ENCODE measurements at places on chromosomes 3 and 15.

- no peak for DNase-seq
These were observed 26.9 kb downstream of the BMF start for GRCh38 chr15:40081691-40082194.

- no peak for DNase-seq
These were observed 99.1 kb downstream of the DNASE1L3 start for GRCh38 chr3:58111513-58112184.

- DNase-seq: no peak
These were observed 854.6 kb downstream of the NTRK3 start for GRCh38 chr15:87401973-87402372.

DNA sequence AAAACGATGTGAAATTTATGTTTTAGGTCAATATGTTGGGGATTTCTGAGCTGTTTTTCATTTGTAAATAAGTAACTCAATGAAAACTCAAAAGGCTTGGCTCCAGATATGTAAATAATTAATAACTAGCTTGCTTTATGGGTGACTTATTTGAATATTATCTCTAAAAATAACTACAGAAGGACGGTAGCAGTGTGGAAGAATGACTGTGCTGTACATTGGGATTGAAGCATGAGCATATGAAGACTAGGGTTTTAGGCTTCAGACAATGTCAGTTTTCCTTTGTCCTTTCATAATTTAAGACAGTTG is 343.9 kb downstream of the GRM7 start:
- no peak for DNase-seq

- no peak for DNase-seq
These were observed 6.4 kb downstream of the MGLL start for GRCh38 chr3:127815641-127816605.

GRCh38 chr3:175198991-175199783 is 340.1 kb downstream of the NAALADL2 start:
- DNase-seq: no peak

- no peak for DNase-seq
These were observed 101.6 kb downstream of the TMEM266 start for GRCh38 chr15:76161153-76162035.

- DNase-seq: no peak
These were observed 357.2 kb downstream of the PDCD6IP start for GRCh38 chr3:34155666-34156065.

GRCh38 chr3:39000008-39000450 is 51.7 kb downstream of the SCN11A start:
- no peak for DNase-seq

DNA sequence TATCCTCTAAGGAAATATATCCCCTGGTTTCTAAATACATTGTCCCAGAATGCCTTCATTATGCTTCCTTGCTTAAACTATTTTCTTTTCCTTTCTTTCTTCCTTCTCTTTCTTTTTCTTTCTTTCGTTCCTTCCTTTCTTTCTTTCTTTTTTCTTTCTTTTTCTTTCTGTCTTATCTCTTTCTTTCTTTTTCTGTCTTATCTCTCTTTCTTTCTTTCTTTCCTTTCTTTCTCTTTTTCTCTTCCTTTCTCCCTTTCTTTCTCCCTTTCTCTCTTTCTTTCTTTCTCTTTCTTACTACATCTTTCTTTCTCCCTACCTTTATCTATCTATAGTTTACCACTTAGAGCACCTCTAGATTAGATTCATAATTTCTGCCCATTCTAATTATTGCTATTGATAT is 552.1 kb downstream of the PYDC2 start:
- DNase-seq: no peak

DNA sequence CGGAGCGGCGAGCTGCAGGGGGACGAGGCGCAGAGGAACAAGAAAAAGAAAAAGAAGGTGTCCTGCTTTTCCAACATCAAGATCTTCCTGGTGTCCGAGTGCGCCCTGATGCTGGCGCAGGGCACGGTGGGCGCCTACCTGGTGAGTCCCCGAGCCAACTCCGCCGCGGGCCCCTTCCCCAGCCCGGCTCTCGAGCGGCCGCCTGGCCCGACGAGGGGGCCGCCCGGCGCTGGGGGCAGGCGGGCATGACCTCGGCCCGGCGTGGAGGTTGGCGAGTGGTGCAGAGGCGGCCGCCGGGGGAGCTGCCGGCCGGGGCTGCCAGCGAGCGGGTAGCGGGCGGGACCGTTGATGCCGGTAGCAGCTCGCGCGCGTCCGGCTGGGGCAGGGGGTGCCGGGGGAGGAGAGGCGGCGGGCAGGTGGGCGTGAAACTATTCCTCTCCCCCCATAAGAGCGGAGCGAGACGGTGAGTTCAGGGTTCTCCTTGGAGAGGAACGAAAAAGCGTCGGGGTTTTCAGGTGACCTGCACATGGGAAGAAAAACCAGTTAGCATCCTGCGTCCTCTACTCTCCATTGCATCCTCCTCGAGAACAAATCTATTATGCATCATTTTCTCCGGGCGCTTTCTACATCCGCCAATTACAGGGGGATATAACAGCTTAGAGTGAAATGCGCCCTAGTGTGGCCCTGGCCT is 585 bp downstream of the SLCO3A1 start:
- no peak for DNase-seq

DNA sequence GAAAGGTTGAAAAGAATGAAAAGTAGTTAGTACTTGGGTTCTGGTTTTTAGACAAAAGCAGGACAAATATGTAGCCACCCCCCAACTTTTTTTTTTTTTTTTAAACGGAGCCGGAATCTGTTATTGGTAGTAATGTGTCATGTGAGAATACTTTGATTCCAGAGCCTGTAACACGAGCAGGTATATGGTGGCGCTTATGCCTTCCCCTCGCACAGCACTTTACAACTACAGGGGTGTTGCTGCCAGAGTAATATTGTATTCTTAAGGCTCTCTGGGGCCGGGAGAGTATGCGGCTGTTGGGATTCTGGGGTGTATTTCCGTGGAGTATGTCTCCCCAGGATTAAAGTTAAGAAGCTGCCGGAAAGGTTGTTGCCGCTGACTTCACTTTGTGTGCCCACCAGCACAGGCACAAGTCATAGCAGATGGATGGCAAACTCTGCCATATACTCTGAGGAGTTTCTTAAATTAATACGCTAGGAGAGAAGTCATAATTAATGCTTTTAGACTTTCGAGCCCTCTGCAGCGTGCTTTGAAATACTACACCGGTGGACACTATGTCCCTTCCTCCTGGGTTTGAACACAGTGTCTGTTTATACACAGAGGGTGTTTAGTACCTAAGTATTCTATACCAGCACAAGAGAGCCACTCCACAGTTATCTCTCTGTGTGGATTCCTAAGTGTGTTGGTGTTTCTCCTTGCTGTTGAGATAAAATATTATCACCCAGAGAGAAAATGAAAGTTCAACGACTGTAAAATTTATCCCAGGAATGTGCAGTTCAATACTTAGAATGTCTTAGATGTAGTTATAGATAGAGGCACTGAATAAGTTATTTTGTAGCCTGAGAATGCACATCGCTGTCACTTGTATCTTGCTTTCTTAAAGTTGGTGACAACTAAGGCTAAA is 1.4 kb downstream of the MBNL1 start:
- DNase-seq: no peak

DNA sequence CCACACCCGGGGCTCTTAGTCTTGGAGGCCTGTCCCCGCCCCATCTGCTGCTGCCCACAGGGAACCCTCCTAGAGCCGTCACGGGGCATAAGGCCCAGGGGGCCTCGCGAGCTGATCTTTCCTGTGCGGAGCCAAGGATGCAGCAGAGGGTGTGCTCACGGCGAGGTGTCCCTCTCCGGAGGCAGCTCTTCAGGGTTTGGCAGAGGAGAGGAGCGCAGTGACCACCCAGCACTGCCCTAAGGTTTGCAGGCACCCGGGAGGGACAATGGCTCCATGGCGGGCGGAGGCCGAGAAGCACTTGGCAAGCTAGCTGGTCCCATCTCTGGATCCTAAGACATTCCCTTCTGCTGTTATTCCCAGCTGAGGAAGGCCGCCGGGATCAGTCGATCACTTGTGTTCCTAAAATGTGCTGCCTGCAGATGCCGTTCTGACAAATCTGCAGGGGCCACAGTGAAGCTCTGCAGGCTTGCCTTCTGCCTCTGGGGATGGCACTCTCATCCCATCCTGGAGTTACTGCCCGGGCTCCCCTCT is 47.4 kb upstream of the PCSK6 start:
- DNase-seq: no peak

DNA sequence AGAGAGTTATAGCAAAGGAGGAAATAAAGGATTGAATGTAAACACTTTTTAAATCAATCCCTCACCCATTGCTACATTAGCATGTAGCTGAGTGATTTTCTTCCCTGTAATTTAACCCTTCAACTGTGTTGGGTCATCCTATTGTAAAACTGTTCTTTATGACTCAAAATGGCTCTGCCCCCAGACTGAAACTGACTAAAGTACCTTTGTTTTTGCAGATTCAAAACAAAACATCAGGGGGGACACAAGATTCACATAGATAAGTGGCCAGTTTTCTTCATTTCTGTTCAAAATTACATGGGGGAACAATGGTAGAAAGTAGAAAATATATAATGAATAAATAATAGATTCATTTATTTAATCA is 268.4 kb downstream of the IGSF11 start:
- DNase-seq: no peak

DNA sequence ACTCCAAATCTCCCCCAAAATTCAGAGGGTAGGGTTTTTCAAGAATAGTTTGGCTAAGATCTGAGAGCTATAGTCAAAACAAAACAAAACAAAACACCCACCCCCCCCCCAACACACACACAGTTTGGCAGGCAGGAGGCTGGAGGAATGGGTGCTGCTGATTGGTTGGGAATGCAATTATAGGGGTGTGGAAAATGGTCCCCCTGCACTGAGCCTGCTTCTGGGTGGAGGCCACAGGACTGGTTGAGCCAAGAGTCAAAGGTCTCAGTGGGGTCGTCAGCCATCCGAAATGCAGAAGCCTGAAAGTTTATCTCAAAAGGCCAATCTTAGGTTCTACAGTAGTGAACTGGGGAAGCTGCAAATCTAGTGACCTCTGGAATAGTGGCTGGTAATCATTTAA is 2.5 kb upstream of the HACD2 start:
- DNase-seq: no peak

GRCh38 chr3:151407928-151408327 is 23.4 kb upstream of the P2RY12 start:
- no peak for DNase-seq

DNA sequence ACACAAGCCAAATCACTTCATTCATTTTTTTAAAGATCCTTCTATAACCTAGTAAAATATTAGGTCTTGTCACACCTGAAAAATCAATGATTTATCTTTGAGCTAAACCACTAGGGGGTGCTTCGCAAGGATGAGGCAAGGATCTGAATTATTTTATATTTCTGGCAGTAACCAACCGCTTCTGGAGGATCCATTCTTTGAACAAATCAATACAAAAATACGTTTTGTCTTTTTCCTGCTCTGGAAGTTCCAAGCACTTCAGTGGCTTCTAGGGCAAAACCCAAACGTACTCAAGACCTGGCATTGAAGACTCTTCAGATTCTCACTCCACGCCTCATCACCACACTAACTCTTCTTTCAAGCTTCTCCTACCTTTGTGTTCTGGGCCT is 486 bp downstream of the LSG1 start:
- no peak for DNase-seq

GRCh38 chr3:8307545-8308110 is 194.0 kb upstream of the LMCD1 start:
- no peak for DNase-seq

DNA sequence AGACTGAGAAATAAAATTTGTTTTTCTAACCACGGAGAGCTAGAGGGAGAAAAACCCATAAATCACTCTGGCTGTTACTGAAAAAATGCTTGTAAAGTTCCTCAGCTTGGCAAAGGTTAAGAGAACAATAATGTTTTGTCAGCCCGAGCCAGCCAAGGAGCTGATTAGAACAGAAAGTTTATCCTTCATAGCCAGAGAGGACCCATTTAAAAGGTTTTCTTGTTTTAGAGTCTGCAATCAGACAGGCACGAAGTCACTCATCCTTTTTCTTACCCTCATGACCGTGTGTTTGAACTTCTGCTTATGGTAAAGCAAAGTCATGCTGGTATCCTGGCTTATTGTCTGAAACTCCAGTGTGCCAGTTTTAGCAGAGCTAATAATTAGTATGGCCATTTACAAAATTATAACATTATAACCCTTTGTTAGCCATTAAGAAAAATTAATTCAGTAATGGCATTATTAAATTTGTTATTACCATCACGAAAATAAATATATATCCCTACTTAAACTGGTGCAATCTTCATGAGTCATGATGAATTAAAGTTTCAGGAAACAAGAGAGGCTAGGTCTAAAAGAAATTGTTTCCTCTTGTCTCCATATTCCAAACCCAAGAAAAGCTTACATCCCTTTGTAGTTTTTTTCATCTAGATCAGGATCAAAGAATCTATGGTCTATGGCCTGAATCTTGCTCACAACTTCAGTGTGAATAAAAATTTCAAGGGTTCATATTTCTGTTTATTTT is 13.5 kb upstream of the STXBP5L start:
- DNase-seq: no peak

DNA sequence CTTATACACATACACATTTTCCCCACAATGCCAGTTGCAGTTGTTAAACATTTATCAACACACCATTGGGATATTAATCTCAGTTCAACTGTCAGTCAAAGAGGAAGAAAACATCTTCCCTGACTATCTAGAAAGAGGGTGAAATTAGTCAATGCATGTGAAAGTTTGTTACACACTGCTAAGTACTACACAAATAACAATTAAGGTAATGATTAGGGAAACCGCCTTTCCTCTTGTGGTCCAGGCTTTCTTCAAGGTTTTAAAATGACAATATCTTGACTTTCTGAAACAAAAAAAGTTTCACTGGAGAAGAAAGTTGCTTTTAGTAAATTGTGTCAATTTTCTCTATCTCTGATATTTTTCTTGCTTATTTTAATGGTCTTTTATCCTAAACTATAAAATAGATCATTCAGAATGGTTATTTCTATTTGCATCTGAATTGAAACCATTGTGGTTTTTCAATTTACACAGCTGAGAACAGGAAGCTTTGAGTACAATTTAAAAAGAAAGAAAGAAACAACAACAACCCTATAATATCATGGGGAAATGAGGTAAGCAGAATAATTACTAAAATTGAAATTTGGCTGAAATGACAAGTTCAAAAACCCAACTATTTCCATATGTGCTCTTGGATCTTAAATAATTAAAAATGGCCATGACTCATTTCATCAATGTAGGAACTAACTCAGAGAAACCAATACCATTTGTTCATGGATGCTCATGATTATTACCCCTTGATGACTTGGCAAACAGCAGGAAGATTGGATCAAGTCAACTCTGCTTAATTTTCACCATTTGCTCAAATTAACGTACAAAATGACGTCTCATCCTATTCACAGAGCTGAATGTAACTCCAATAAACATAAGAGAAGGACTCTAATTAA is 31.7 kb downstream of the GPR149 start:
- DNase-seq: no peak

- no peak for DNase-seq
These were observed 55.7 kb downstream of the EPHB1 start for GRCh38 chr3:134850761-134851160.

GRCh38 chr3:109784285-109784684 is 446.9 kb upstream of the DPPA4 start:
- no peak for DNase-seq

DNA sequence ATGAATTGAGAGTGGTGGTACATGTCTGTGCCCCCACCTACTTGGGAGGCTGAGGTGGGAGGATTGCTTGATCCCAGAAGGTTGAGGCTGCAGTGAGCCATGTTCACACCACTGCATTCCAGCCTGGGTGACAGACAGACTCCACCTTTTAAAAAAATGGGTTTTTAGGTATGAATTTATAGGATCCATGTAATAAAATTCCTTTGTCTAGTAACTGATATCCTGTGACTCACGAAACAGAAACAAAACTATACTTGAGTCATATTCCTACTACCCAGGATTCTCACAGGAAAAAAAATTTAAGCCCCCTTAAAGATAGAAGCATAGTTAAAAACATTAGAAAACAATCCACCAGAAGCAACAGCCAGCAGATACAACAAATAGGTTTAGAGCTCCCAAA is 10.0 kb upstream of the CRTC3 start:
- no peak for DNase-seq

- DNase-seq: no peak
These were observed 254.3 kb upstream of the CHRNA7 start for GRCh38 chr15:31776039-31776438.
